BE2C (cell line): ENCODE measurements at places on chromosomes 2 and 18.
A peak's percentile ranks its signal among the peaks of the same experiment; 100 is the strongest.

DNA sequence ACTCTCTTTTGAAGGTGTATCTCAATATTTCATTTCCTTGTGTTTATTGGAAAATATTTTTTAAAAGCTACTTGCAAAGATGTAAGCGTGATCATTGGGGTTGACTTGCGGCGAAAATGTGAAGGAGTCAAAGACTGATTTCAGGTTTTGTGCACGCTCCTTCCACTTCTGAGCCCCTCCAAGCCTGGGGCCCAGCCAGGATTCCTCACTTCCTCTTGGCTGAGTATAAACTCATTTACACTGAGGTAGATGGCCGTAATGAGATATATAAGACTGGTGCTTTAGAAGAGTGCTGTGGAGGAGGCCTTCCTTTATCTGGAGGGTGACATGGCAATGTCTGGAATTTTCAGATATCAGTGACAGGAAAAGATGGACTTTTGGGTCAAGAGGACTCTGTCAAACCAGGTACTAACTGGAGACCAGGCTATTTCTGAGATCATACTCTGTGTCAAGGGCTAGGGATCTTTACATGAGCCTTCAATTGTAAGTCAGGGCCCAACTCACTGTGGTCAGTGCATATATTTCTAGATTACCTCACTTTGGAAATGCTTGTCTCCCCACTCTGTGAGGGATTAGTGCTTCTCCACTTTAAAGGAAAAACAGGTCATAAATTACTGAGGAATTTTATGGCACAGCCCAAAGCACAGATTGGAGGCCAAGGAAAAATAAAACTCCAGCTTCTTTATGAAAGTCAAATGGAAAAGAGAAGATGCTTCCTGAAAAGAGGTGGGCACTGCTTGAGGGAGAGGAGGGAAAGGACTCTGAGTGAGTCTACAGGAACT, 22.8 kb downstream of the PRKCE start:
- DNase-seq = no peak

- no peak for DNase-seq
Observed at GRCh38 chr2:119431976-119432850, 559 bp downstream of the TMEM37 start.

DNA sequence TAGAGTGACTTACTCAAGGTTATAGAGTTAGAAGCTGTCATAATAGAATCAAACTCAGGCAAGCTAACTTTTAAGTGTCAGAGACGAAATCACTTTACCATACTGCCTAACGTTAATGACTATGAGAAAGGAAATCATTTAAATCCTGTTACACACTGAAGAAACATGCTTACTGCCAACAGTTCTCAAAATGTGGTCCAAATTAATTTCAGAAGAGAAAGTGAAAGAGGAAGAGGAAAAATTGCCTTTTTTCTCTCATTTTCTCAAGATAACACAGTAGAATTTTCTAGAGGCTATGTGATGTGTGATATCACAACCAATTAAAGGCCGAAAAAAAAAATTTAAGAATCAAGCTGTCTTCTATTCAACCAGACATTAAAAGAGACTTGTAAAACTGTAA, 1362.7 kb upstream of the CHAC2 start:
- no peak for DNase-seq

DNA sequence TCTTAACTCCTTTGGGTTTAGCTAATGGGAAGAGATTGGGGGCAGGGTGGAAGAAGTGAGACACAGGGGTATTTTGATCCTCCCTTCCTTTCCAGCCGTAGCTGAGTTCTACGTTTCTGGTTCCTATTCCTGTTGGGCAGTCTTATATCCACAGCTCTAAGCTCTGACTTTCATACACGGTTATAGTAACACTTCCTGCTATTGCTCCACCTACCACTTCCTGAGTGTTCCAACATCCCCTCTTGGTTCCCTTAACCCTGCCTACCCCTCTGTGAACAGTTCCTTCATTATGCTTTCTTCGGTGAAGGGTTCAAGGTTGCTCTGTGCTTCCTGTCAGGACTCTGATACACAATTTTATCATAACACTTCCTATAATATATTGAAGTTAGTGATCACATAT, 205.1 kb downstream of the DNAH7 start:
- DNase-seq = no peak

GRCh38 chr2:202436626-202437025, 60.5 kb downstream of the BMPR2 start:
- no peak for DNase-seq

- no peak for DNase-seq
Observed at GRCh38 chr2:118686346-118686745, 161.1 kb downstream of the EN1 start.

DNA sequence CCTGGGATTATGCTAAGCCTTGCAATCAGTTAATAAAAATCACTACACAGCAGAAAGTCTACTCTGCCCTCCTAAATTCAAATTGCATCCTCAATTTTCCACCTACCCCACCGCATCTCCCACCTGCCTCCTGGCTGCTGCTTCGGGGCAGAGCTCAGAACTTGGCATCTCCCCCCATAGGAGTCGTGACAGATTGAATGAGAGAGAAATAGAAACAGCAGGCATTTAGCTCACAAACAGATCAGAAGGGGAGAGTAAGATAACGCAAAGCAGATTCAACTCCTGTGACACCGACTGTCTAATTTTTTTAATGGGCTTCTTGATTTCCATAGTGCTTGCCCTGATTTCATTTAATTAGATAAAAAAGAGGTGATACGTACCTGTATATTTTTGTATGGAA, 24.7 kb upstream of the LRRC30 start:
- no peak for DNase-seq

DNA sequence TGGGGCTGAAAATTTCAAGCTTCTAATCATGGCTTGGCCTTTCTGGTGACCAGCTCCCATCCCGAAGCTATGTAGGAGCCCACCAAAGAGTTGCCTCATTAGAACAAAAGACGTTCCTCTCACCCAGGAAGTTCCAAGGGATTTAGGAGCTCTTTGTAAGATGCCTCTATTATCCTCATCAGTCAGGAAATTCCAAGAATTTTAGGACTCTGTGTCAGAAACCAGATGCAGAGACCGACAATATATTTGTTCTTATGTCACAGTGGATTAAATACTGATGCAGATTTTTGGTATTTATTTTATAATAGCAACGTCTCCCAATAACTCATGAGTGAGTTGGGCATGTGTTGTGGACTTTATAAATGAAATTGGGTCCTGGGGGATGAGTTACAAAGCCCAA, 91.8 kb upstream of the SKOR2 start:
- DNase-seq = no peak

DNA sequence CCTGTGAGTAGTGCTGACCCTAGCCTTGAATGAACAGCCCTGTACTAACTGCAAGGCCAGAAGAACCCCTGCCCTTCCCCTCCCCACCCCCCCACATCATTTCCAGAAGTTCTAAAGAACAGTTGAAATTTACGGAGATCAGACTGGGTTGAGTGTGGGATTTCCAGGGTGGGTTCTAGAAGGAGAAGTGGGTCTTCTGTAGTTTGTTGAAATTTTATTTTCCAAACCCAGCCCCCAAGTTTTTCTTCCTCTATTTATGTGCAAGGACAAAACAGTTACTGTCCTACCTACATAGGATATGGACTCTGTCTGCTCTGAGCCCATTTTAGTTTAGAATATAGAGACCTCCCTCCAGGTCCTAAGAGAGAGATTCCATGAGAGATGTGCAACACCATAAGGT, 26.3 kb upstream of the CASP10 start:
- DNase-seq = no peak

- no peak for DNase-seq
Observed at GRCh38 chr18:54357082-54357659, 487 bp downstream of the STARD6 start.

GRCh38 chr18:57435846-57436190, 644 bp downstream of the ONECUT2 start:
- no peak for DNase-seq

DNA sequence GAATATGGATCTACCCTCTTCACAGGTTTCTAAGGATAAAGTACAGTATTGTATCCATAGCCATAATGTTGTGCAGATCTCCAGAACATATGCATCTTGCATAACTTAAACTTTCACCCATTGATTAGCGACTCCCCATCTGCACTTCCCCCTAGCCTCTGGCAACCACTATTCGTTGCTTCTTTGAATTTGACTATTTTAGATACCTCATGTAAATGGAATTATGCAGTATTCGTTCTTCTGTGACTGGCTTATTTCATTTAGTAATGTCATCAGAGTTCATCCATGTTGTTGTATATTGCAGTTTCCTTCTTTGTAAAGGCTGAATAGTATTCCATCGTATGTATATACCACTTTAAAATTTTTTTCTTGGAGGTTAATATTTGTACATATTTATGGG, 128.9 kb downstream of the SMAD7 start:
- no peak for DNase-seq

DNA sequence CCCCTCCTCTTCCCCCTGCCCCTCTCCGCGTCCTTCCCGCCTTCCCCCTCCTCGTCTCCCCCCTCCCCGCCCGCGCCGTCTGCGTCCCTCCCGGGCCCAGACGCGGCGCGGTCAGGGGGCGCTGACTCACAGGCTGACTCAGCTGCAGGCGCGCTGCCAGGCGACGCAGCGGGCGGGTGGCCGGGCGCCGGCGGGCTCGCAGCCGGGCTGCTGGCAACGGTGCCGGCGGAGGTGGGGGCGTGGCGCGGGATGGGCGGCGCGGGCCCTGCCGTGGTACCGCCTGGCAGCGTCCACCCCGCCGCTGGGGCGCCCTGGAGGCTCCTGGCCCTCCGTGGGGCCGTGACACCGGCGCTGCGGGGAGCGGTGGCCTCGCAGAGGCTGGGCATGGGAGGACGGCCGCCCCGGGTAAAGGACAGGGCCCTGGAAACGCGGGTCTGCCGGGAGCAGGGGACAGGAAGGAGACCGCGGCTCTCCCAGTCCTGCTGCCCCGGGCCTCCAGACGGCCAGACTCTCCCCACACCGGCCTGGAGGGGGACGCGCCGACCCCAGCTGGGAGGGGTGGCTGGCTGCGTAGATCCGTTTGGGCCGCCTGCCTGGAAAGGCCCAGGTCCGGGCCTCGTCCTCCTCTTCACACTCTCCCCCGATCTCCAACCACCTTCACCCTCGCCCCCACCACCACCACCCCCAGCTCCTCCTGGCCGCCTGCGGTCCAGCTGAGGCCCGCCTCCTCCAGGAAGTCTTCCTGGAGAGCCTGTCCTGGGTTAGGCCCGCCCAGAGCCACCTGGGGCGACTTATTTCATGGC, 10.0 kb upstream of the PROC start:
- DNase-seq = peak; percentile 91

DNA sequence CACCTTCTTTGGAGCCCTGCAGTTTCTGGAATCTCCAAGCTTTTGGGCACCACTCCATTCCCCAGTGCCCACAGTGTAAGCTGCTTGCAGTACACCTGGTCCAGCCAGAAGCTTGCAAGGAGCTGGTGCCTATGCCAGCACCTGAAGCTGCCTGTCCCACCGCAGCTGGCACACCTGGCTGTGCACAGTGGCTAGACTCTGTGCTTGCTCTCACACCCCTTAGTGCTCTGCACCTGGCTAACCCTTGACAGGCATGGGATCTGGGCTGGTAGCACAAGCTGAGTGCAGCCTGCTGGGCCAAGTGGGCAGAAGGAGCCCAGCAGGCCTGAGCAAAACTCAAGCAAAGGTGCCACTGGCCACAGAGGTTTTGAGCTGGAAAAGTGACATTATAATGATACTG, 183.8 kb upstream of the MC4R start:
- DNase-seq = no peak

DNA sequence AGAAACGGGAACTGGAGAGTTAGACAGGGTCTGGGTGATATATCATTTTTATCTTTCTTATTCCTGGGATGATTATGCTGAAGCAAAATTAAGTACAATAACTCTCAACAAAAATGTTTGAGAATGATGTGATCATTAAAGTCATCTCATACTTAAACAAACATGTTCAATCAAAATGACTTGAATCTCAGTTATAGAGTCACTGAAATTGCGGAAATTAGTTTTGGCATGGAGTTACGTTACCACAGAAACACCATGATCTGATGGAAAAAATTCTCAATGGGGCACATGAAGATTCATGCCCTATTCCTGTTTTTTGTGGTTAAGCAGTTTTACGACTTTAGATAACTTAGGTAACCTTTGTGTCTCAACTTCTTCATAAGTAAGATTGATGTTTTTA, 757.7 kb downstream of the EPHA4 start:
- DNase-seq = no peak

GRCh38 chr2:132923787-132924186, 253.8 kb upstream of the LYPD1 start:
- peak; percentile 3 for DNase-seq

DNA sequence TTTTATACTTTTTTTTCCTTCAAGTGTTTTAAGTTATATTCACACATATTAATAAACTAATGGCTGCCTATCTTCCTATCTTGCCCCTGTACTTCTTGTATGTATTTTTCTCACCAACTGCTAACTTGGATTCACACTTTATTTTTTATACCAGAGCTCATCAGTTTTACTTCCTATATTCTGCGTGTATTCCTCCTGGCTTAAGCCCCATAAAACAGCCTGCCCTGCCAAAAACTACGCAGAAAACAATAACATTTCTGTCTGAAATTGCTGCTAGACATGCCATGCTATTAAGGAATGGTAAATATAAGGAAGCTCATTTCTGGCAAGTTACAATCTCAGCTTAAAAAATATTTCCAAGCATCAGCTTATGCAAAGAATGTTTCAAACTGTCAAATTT, 172.3 kb downstream of the UBE2E3 start:
- DNase-seq = no peak

DNA sequence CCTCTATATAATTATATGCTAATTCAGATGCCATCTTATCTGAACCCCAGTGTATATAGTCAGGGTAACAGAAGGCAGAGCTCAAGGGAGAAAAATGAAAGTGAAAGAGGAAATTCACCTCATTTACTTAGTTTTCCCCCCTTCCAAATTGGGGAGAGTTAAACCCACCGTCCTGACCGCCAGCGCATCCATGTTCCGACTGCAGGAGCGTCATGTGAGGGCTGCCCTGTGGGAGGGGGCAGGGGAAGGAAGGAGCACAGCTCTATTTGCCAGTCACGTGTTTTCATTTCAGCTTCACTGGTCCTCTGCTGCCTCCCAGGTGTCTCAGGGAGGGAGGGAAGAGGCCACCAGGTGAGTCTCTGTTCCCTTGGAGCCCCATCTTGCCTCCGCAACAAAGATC, 13.2 kb downstream of the CNNM4 start:
- DNase-seq = no peak

DNA sequence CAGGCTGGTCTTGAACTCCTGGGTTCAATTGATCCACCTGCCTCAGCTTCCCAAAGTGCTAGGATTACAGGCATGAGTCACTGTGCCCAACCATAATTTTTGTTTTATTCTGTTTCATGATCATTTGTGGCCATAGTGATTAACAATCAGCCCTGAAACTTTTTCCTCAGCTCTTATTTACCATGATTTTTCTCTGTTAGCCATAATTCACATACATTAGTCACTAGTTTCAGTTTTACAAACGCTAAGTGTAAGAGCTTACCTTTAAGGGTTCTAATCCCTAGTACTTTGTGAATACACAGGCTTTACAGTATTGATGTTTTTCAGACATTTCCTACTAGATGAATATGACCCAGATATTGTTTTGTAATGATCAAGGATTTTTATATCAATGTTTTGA, 216.1 kb downstream of the DPP4 start:
- DNase-seq = no peak

DNA sequence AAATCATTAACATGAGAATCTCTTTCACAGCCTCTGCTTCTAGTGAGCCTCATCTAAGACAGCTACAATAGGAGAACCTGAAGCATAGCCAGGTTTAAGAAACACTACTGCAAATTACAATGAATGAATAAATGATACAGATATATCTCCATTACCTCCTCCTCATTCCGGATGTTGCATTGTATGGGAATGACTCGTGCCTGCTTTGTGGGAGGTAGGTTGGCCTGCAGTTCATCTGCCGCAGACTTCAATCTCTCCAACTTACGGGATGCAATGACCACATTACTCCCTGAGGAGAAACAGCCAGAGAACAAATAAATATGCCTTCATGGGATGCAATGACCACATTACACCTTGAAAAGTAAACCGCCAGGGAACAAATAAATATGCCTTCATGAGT, 15.4 kb downstream of the PECR start:
- DNase-seq = no peak
